ENCODE measurements at places on chromosomes 6 and 20.

DNA sequence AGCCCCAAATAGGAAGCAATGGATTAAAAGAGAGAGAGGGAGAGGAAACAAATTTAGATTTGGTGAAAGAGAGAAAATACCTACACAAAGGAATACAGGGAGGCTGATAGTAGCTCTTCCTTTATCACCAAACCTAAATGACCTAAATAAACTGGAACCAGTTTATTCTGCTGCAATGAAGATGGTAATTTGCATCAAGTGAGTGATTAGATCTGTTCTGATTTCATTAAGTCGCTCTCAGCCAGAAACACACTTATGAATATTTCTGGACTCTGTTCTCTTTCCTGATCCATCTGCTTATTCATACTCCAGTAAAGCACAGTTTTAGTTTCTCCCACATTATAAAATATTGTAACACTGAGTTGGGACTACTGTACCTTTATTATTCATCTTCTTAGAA lies 83.4 kb upstream of the BMP5 start:
- DNase-seq, result no peak

- DNase-seq, result peak; percentile 59
Observed at GRCh38 chr6:138004430-138005287, 102.6 kb downstream of the PERP start.

DNA sequence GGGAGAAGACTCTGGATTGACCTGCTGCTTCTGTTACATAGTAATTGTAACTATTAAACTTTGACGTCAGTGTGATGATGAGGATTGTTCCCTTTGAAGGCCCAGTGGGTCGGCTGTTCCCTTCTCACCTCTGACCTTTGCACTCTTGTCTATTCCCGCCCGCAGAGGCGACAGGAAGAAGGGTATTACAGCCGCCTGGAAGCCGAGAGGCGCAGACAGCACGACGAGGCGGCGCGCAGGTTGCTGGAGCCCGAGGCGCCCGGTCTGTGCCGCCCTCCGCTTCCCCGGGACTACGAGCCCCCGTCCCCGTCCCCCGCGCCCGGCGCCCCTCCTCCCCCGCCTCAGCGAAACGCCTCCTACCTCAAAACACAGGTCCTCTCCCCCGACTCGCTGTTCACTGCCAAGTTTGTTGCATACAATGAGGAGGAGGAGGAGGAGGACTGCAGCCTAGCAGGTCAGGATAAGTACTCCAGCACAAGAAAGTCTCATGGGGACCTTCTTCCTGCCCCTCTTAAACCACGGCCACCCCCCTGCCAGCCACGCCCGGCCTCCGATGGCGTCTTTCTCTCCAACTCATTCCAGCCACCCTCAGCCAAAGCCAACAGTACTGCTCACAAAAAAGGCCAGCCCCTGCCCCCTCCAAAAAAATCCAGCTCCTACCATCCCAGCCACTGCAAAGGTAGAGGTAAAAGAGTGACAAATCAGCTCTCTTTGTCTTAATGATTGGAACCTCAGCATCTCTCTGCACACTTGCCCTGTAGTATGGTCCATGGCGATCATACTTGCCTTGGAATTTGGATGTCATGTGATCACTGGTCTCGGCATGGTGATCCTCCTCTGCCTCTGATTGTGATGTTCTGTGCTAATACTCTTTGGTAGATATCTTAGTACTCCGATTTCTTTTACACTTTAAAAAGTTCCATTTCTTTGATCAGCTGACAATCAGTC lies 31.6 kb upstream of the KIF25 start:
- DNase-seq, result no peak

DNA sequence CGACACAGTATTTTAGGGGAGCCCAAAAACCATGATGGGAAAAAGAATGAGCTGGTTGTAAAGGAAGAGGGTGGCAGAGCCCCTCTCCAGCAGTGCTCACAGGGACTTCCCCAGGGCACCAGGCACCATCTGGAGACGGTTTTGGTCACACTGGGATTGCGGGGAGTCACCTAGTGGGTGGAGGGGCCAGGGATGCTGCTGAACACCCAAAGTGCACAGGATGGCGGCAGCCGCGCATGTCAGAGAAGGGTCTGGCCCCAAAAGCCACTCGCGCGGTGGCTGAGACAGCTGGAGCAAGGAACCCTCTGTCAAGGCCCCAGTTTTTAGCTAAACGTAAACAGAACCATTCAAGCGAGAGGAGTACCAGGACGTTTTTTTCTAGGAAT lies 10.8 kb downstream of the CTSZ start:
- DNase-seq, result no peak

GRCh38 chr20:46582648-46583047 lies 32.2 kb upstream of the OCSTAMP start:
- DNase-seq, result peak; percentile 57

DNA sequence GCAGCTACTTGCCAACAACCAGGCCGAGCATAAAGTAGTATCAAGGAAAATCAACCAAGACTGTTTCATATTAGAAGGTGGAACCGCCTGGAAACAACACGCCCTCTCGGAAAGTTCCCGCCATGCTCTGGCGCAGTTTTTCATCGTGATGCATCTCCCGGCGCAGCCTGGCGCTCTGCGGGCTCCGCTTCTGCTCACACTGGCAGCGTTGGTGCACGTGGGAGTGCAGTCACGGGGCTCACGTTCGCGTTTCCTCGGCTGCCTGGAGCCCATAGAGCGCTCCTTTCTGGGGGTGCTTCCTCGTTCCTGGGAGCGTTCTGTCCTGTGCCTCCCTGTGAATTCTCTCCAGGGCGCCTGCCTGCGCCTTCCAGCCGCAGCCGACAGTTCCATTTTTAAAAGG lies 227.3 kb downstream of the TBXT start:
- no peak for DNase-seq

GRCh38 chr6:11785774-11786579 lies 7.4 kb upstream of the ADTRP start:
- no peak for DNase-seq

GRCh38 chr20:21509079-21509596 lies 4.7 kb downstream of the NKX2-2 start:
- DNase-seq, result no peak

DNA sequence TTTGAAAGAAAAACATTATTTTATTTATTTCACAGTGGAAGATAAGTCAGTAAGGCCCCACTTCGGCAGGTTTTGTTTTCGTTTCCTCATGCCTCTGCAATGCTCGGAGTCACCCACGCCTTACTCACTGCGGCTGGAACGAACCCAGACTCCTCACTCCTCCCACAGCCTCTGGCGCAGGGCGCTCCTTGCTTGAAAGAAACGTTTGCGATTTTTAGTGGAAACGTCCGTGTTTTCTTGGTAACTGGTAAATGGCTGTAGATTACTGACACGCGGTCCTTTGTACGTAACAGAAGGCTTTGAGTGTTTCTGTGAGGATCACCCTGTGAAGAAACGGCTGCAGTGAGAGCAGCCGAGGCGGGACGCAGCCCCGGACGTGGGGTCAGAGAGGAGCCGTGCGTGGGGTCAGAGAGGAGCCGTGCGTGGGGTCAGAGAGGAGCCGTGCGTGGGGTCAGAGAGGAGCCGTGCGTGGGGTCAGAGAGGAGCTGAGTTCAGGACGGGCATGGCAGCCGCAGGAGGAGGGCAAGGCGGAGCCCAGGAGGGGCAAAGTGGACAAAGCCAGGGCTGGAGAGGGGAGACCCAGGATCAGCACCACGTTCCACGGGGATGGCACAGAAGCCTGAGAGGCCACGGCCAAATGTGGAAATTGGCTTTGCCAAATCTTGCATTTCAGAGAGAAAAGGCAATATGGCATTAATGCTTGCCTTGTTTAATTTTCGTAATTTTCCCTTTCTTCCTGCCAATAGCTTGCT lies 198.6 kb upstream of the THBS2 start:
- peak; percentile 83 for DNase-seq

DNA sequence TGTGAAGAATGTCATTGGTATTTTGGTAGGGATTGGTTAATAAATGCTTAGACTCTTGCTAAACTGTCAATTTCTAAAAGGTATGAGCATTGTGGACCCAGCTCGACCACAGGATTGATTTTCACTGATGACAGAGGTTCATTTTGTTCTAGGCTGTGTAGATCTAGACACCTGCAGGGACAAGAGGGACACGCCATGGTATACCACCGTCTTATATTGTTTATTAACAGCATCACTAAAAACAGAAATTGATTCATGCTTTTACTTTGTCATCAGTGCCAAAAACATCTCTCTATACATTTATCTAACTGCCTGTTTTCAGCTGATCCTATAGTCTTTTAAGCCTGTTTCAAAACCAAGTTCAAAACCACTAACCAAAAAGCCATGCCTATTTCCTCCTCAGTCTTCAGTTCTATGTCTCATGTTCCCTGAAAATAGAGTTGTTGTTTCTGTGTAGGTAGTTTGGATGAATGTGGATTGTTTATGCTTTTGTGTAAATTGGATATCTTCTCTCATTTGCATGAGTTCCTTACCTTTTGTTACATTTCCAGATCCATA lies 109.8 kb downstream of the JAG1 start:
- DNase-seq, result no peak

DNA sequence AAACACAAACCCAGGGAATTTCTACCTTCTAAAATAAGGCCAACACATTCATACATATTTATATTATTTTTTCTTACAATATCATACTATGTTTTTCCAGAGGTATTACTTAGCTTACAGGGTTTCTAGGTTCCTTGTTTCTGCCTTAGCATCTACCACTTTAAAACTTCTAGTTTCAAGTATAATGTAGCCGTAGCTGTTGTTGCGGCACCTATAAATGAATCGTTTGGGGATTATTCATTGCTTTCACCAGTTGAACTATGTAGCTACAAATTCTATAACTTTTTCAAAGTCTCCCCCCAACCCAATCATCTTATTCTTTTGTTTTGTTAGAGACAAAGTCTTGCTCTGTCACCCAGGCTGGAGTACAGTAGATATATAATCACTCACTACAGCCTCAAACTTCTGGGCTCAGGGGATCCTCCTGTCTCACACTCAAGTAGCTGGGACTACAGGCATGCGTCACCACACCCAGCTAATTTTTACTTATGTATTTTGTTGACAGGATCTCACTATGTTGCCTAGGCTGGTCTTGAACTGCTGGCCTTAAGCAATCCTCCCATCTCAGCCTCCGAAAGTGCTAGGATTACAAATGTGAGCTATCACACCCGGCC lies 43.9 kb downstream of the TNFAIP3 start:
- no peak for DNase-seq

DNA sequence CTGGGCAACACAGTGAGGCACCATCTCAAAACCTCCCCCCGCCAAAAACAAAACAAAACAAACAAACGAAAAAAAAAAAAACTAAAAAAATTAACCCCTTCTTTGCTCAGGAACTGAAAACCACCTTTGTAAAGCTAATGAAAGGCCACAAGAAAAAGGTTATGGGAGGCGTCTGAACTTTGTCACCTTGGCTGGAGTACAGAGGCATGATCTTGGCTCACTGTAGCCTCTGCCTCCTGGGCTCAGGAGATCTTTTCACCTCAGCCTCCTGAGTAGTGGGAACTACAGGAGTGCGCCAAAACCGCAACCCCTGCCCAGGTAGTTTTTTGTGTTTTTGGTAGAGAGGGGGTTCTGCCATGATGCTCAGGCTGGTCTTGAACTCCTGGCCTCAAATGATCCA lies 337.9 kb downstream of the TBC1D32 start:
- no peak for DNase-seq

- no peak for DNase-seq
Observed at GRCh38 chr20:62481425-62482145, 5.8 kb upstream of the GATA5 start.

- no peak for DNase-seq
Observed at GRCh38 chr20:47175493-47175892, 181.0 kb downstream of the ZMYND8 start.

DNA sequence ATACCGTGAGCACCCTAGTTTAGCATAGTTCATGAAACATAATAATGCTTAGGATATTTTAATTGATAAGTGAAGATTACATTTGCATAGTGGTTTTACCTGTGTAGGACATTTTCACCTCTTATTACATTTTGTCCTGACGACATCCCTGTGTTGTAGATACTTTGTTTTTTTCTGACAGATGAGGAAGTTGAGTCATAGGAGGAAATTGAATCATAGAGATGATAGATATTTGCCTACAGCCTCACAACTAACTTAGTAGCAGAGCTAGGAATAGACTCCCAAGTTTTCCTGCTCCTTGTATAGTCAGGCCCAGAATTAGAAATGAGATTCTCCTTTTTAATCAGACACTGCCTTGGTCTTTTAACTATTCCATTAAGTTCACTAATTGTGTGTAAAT lies 100.5 kb upstream of the SUPT3H start:
- DNase-seq, result no peak

DNA sequence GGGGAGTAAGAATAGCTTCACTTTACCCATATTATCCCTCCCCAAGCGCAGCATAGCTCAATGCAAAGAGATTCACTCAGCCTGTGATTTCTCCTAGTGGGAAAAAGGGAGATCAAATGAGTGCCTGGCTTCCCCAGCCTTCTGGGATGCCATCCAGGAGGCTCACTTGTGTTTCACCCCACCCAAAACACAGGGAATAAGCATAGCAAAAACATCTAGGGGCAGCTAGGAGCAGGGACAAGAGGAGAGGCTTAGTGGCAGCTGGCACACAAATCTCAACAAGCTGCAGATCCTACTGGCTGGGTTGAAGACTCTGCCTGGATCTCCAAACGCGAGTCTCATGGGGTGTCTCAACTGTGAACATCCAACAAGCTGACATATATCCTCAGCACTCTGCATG lies 715.8 kb downstream of the RNF144B start:
- DNase-seq, result no peak

DNA sequence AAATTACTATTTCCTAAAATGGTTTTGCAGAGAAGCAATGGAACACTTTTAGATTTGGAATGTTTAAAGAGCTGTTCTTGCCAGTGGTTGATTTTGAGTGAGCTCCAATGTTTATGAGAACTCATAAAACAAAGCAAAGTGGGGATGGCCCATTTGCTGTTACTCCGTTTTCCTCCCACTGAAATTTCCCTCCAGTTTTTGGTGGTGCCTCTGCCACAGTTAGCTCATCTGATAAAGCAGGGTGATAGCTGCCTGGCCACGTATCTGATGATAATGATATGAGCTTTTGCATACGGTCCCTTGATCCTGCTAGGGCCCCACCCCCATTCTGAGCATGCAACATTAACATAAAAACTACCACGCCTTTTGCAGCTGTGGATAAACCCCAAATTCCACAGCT lies 10.4 kb downstream of the CD83 start:
- no peak for DNase-seq

- no peak for DNase-seq
Observed at GRCh38 chr20:15656124-15656523, 917.1 kb downstream of the KIF16B start.

DNA sequence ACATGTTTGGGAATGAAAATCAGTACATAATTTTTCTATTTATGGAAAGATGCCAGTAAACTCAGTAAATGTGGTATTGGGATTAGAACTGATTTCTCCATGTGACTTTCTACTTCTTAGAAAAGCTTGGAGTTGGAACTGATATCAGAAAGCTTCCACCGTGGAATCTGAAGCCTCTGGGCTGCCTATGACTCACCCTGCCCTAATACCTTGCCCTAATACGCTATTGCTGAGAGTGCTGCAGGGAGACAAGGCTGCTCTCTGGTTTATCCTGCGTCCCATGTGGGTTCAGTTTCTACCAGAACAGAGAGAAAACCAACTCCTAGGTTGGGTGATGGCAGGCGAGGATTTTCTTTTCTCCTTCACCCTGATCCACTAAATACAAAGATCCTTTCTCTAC lies 3.3 kb upstream of the STMND1 start:
- no peak for DNase-seq
